Mammary epithelial cell (primary cell): ENCODE measurements at places on chromosomes 13 and 19. TPM values are rescaled to one million over a fixed set of nuclear protein-coding genes. Genes with fewer than 3 reads are reported as not detected.

- no peak for DNase-seq
Measured at GRCh38 chr19:7926727-7927604, 1.0 kb upstream of the CTXN1 start.

DNA sequence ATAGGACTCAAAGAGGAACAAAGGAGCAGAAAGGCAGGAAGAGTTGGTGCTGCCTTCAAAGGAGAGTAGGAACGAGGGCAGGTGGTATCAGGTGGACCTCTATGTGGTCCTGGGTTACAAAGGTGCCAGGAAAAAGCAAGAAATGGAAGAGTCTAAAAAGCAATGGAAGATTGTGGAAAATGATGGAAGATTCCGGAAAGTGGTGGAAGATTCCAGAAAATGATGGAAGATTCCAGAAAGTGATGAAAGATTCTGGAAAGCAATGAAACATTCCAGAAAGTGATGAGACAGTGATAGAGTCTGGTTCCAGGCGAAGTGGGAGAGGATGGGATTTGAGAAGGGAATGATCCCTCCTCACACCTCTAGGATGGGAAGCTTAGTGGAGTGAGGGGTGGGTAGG lies 55.3 kb downstream of the ZNF557 start:
- no peak for DNase-seq

DNA sequence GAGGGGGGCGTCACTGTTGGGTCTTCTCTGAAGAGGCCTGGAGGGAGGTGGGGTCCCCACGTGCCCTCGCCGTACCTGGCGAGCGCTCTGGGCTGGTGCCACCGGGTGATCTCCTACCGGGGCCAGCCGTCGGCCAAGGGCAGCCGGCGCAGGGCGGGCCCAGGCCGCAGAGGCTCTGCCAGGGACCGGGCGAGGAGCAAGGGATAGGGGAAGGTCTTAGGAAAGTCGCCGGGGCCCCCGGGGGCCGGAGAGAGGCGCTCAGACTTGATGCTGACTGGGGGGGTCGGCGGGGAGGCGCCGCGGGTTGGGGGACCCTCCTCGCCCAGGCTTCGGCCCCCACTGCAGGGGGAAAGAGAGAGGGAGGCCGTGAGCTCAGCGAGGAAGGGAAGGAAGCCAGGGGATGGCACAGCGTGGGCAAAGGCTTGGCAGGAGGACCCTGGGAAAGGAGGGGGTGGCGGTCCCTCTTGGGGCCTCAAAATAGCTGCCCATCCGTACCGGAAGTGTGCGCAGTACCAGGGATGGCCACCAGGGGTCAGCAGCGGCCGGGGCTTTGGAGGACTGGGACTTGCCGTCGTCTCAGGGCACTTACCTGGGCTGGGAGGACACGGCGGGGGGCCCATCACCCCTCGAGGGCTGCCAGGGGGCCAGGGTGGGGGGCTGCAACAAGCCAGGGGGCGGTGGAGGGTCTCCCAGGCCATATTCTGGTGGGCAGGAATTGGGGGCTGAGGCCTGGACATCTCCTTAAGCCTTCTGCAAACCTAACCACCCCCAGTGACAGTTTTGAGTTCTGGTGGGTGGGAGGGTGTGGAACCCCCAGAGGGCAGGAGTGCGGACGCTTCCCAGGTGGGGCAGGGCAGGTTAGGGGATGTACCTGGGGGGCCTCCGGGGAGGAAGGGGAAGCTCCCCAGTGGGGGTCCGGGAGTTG lies 7.7 kb upstream of the TMEM161A start:
- peak; percentile 42 for DNase-seq

- DNase-seq, result no peak
Measured at GRCh38 chr19:30691819-30692166, 319.6 kb downstream of the ZNF536 start.

DNA sequence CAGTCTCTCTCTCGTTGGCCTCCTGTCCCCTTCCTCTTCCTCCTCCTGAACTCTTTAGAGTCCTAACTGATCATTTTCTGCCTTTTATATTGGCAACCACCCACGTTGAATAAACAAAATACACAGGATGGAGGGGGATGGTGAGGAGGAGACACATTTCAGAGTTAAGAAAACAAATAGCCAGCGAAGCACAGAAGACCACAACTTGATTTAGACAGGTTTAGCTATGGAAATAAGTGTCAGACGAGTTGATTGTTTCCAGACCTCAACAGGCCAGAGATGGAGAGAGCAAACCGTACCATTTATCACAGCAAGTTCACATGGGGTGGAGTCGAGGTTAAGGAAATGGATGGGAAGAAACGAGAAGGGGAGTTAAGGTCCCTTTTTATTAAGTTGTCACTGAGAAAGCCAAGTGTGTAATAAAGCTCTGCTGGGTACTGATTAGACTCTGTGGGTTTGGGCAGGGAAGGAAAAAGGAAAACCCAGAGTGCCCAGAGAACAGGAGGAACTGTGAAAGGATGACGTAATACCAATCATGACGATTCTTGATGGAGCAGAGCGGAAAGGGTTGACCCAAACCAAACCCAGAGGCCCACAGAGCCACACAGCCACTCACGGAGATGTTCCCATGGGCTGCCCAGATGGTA lies 11.1 kb upstream of the SERP2 start:
- no peak for DNase-seq

- DNase-seq, result no peak
Measured at GRCh38 chr13:109747524-109747923, 38.9 kb downstream of the IRS2 start.

- DNase-seq, result no peak
Measured at GRCh38 chr13:26473571-26474230, 83.8 kb upstream of the WASF3 start.

GRCh38 chr19:13181747-13182388 lies 31.7 kb downstream of the IER2 start:
- no peak for DNase-seq

DNA sequence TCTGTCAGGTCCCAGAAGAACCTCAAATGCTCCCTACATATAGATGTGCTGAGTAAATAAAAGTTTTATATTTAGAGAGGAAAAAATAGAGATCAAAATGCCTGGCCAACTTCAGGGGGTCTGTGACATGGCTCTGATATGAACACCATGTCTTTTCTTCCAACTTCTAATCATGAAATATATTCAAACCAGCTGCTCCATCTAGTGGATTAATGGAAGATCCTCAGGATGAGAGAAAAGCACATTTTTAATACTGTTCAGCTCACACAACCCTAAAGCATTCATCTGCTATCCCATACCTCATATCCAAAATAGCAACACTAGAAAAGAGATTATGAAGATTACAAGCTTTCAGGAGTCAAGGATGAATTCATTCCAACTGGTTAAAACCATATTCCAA lies 56.0 kb upstream of the DOCK9 start:
- DNase-seq, result peak; percentile 16

The C1QTNF9B gene
- total RNA-seq, result not detected

The NTF4 gene
- total RNA-seq, result 42.8 and 42.9 TPM in 2 replicates

The DIAPH3 gene
- 8.0 TPM for total RNA-seq
